ENCODE measurements at places on chromosomes 2 and 18. TPM values are rescaled to one million over a fixed set of nuclear protein-coding genes. Genes with fewer than 3 reads are reported as not detected.
A peak's percentile ranks its signal among the peaks of the same experiment; 100 is the strongest.

The SLC30A3 gene
- 0.12 TPM for polyA plus RNA-seq

The UGT1A8 gene
- not detected for polyA plus RNA-seq

DNA sequence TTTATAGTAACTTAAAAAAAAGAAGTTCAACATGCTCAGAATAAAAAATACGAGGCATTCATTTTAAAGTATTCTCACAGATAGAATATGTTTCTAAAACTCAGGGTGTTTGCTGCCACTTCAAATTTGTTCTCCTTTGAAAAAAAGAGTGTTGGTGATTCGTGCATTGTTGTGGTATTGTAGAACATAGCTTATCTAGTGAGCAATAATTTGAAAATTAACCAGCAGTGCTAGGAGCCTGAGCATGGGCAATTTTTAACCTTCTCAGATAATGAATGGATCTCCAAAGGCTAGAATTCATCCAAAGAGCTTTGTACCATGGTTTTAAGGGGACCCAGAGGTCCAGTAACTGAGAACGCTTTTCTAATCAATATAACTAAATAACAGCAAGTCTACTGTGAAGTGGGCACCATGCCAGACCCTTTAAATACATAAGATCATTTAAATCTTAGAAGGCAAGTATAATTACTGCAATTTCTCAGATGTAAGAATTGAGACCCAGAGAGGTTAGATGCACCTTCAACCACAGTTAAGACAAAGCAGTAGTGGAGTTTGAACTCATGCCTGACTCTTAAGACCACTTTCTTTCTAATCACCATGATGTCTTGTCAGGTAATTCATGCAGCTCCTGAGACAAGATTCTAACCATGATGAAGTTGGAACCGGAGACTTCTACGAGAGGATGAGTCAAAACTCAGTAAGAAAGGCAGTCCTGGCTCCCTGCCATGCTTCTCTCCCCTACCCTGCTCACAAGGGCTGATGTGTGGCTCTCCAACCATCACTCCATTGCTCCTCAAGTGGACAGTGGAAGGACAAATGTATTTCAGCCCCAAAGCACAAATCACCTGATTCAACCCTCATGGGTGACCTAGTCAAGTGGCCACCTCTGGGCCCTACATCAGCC, 3.4 kb downstream of the CYRIA start:
- peak; percentile 41 for DNase-seq

GRCh38 chr18:69528435-69528834, 127.7 kb downstream of the DOK6 start:
- peak; percentile 69 for DNase-seq

- DNase-seq, result no peak
These were observed 52.2 kb upstream of the BCL2L11 start for GRCh38 chr2:111068435-111069058.

DNA sequence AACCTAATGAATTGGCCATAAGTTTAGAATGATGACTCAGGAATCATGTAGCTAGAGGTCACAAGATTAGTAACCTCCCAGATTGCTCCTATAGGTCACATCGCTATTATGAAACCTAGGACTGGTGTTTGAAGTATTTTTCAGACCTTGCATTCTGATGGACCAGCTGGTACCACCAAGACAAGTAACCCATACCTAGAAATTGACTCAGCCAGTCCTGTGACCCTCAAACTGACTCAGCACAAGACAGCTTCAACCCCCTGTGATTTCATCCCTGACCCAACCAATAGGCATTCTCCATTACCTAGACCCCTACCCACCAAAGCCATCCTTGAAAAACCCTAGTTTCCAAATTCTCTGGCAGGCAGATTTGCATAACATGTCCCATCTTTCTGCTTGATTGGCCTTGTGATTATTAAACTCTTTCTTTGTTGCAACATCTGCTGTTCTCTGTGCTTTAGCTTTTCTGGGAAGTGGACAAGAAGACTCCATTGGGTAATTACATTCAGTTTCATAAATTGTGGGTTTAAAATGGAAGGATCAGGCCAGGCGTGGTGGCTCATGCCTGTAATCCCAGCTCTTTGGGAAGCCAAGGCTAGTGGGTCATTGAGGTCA, 254.9 kb downstream of the IRS1 start:
- peak; percentile 21 for DNase-seq

DNA sequence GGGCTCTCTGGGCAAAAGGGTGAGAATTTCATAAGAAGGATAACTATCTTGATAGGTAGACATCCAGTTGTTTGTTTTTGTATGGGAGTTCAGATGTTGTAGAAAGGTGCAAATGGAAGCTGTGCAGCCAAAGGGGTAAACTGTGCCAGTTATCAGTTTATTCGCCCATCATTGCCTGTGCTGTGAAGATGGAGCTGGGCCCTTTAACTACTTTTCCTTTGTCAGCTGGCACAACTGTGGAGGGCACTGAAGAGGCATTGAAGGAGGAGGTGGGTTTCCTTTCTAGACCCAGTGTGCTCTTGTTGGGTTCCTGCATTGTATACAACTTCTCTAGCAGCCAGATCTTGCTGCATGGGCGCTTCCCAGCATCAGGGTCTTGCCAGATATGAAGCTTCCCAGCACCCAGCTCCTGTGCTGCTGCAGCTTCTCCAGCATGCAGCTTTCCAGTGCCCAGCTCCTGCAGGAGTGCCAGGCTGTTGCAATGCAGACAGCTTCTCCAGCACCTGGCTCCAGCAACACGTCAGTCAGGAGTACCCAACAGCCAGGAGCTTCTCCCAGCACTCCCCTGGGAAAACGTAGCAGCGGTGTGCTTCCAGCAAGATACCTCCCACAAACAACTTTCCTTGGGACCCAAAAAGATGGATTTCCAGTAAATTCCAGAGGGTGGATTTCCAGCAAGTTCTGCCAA, 15.3 kb downstream of the DNMT3A start:
- DNase-seq, result no peak

GRCh38 chr2:239753401-239753837, 271.7 kb downstream of the NDUFA10 start:
- no peak for DNase-seq

The DSC2 gene
- not detected for polyA plus RNA-seq

The C2orf81 gene
- polyA plus RNA-seq, result 0.25 TPM

The MC5R gene
- not detected for polyA plus RNA-seq

GRCh38 chr2:226552571-226553285, 246.9 kb downstream of the IRS1 start:
- no peak for DNase-seq

The CMPK2 gene
- polyA plus RNA-seq, result 0.52 TPM

The CPLX4 gene
- not detected for polyA plus RNA-seq

- no peak for DNase-seq
These were observed 49.3 kb downstream of the PTRHD1 start for GRCh38 chr2:24743924-24744323.

GRCh38 chr2:186903216-186903615, 54.2 kb upstream of the ZSWIM2 start:
- DNase-seq, result peak; percentile 18

DNA sequence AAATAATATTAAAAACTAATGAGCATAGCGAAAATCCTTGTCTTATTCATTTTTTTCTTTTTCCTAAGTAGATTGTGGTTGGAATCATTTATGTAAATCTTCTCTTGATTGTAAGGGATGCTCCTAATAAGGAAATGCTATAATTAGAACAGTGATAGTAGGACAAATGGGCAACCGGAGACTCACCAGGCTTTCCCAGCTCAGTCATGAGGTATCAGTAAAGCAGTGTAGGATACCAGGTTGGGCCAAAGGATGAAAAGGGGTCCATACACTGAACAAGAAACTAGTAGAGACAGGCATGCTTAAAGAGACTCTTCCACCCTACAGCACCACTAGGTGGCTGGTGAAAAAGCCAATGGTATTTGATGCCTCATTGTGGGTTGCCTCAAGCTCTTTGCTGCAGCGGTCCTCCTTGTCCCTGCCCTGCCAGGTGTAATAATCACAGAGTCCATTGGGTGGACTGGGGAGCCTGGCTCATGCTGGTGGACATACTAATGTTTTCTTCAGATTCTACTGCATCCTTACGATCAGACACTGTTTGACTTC, 71.4 kb upstream of the FAM98A start:
- no peak for DNase-seq

DNA sequence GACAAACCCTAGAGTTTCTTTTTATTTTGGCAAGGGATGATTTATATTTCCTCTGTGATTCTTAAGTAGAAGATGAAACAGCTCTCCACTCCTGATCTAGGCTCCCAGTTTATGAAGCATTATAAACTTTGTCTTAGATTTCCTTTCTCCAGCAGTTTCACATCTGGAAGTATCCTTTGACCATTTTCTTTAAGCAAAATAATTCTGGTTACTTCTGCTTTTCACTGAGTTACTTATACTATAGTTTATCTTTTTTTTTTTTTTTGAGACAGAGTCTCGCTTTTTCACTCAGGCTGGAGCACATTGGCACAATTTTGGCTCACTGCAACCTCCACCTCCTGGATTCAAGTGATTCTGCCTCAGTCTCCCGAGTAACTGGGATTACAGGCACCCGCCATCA, 45.5 kb downstream of the KCMF1 start:
- no peak for DNase-seq

GRCh38 chr18:7317804-7318231, 86.9 kb downstream of the LRRC30 start:
- DNase-seq, result no peak

The CIAO1 gene
- 67.8 TPM for polyA plus RNA-seq

The COL6A3 gene
- polyA plus RNA-seq, result 316 TPM

DNA sequence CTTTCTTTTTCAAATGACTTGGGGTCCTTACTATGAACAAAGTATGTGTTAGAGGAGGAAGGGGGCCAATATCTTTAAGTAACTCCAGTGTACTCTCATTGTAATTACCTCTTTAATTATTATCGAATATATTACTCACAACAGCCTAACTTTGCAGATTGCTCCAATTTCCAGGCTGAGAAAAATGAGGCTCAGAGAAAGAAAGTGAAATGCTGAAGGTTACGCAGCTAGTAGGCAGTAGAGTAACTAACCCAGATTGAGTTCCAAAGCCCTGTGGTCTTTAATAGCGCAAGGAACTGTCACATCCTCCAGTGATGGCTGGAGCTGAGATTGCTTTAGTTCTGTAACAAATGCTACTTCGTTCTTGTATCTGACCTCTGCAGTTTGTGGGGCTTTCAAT, 2.2 kb upstream of the GYPC start:
- DNase-seq, result no peak

DNA sequence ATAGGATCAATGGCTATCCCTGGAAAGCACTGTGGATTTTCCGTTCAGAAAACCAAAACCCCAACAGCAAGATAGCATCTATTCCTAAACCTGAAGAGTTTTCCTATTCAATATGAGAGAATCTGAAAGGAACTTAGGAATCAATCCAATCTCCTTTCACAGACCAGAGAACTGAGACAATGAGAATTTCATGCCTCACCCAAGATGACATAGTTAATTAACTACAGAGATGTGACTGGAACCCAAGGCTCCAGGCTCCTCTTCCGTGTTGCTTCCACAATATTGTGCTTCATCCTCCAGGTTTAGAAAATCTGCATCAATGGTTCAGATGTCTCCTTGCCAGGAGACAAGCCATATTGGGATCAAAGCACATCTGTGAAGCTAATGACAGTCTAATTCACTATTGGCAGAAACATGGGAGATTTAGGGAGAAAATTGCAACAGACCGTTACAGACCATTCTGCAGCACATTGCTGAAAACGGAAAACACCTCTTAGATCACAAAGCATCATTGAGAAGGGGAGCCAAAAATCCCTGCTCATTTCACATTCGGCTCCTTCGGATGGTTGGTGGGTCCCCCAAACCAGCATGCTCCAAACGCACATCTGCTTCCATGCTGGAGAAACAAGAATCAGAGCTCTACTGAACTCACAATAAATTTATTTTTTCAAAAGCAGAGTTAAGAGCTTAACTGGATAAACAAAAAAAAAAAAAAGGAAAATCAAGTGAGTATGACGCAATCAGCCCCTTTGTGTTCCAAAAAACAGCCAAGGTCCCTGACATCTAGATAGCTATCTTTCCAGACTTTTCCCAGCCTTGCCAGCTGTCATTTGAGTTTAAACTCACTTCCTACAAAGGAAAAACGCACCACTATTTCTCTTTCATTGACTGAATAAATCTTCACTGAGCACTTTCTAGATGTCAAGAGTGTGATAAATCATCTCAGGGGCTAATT, 290.3 kb downstream of the C1D start:
- no peak for DNase-seq

GRCh38 chr2:146077156-146077555, 1557.2 kb upstream of the ZEB2 start:
- DNase-seq, result no peak

- no peak for DNase-seq
These were observed 3.2 kb upstream of the TTC39C start for GRCh38 chr18:24011123-24011917.

The KIAA2012 gene
- 0.09 TPM for polyA plus RNA-seq

DNA sequence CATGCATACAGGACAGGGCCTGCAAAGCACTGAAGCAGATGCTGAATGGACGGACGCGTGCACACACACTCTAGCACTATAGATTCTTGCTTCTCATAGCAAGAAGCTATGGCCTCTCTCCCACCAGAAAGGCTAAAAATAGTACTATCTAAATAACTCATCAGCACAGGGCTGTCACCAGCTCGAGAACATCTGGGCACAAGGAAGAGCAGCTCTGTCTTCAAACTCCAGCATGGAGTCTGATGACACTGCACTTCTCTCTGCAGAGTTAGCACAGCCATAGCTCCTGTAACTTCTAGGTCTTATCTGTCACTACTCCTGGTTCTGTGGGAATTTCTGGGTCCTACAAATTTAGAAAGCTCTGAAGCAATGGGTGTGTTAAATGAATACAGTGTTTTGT, 123.5 kb downstream of the MYO5B start:
- DNase-seq, result no peak

The ARID5A gene
- 5.2 TPM for polyA plus RNA-seq

The FARP2 gene
- 31.7 TPM for polyA plus RNA-seq

GRCh38 chr18:5419030-5419429, 123.5 kb upstream of the ZBTB14 start:
- no peak for DNase-seq

- no peak for DNase-seq
These were observed 198.3 kb downstream of the ACKR3 start for GRCh38 chr2:236767941-236768340.

The GKN1 gene
- polyA plus RNA-seq, result not detected

- DNase-seq, result no peak
These were observed 111.3 kb downstream of the LNPK start for GRCh38 chr2:175890636-175891242.

DNA sequence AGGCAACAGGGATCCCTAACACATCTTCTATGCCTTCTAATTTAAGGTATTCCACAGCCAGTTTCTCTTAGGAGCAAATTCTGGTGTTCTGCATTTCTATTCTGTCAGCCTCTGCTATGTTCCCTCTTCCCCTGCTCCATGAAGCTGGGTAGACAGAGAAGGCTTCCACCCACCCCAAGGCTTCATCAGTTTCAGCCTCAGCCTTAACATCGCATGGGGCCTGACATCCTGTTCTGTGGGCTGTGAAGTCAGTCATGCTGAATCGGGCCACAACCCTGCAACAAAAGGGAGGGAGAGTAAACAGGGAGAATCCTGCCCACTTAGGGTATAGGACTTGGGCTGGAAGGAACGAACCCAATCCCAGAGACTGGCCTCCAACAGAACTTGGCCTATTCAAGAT, 70.6 kb upstream of the PPM1B start:
- no peak for DNase-seq

The ST8SIA3 gene
- polyA plus RNA-seq, result not detected

GRCh38 chr2:105631011-105631410, 113.7 kb upstream of the NCK2 start:
- DNase-seq, result no peak

- DNase-seq, result no peak
These were observed 16.1 kb upstream of the MAL start for GRCh38 chr2:95009412-95009811.
